GDM1 (cell line): ENCODE measurements at places on chromosomes 1 and 21.
A peak's percentile ranks its signal among the peaks of the same experiment; 100 is the strongest.

- DNase-seq, result no peak
These were observed 80.4 kb upstream of the TARDBP start for GRCh38 chr1:10932088-10932487.

DNA sequence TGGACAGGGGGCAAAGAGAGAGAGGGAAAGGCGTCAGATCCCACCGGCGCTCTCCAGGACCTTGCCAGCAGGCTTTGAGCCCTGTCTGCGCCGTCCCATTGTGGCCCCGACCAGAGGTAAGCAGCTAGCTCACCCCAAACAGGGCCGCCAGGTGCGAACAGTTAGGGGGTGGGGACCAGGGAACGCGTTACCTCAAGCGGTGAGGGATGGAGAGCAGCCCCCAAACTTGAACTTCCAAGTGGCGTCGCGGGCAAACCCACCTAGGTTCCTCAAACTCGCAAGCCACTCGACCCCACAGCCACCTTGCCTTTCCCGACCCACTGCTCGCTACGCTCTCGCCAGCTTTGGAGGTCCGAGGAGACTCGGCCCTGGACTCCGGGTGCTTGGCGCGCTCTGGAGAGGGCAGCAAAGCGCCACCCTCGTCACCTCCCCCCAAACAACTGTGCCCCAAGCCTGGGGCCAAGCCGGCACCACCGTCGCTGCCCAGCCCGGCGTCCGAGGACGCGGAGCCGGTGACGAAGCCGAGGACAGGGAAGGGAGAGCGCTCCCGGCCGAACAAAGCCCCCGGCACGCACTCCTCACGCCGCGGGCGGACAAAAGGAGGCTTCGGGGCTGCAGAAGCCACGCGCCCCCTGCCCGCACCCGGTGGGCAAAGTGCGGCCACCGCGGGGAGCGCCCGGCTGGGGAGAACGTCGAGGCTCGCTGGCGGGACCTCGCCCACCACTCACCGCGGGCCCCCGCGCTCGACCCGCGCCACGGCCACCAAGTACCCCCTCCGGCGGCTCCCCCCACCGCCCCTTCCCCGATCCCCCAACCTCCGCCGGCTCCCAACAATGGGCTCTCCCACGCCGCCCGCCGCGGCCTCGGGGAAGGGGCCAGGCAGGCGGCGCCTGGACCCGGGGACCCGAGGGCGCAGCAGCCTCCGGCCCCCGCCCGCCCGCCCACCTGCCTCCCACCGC, 976 bp downstream of the SSBP3 start:
- no peak for DNase-seq

- DNase-seq, result no peak
These were observed 116.2 kb downstream of the KCNJ6 start for GRCh38 chr21:37800057-37800455.

- no peak for DNase-seq
These were observed 1.3 kb downstream of the TRIM67 start for GRCh38 chr1:231162970-231163829.

DNA sequence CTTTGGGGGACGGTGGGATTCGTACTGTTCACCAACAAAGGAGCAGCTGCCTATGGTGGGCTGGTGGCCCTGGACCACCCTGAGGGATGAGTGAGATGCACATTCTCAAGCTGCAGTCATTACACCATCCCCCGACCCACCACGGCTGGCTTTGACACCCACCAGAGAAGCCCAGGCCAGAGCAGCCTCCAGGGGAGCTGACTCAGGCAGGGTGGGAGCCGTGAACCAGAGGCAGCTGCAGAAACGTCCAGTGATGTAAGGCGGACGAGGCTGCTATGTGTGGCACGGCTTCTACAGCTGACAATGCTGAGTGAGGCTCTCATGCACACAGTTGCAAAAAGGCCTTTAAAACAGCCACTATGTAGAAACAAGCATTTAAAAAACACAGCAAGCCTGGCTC, 40.1 kb downstream of the CHAF1B start:
- no peak for DNase-seq

- DNase-seq, result peak; percentile 35
These were observed 37.3 kb upstream of the IL10 start for GRCh38 chr1:206809504-206810084.

DNA sequence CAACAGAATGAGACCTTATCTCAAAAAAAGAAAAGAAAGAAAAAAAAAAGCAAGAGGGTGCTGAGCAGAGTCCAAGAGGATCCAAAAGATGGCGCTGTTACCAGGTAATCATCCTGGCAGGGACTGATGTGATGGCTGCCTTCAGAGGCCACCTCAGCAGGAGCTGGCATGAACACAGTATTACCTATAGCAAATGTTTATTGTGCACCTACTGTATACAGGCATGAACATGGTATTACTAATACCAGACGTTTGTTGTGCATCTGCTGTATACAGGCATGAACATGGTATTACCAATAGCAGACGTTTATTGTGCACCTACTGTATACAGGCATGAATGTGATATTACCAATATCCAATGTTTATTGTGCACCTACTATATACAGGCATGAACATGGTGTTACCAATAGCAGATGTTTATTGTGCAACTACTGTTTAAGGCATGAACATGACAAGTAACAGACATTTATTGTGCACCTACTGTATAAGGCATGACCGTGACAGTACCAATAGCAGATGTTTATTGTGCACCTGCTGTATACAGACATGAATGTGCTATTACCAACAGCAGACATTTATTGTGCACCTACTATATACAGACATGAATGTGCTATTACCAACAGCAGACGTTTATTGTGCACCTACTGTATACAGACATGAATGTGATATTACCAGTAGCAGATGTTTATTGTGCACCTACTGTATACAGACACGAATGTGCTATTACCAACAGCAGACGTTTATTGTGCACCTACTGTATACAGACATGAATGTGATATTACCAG, 115.1 kb upstream of the TMEM51 start:
- DNase-seq, result peak; percentile 30

- peak; percentile 3 for DNase-seq
These were observed 155.3 kb downstream of the DISC1 start for GRCh38 chr1:231781892-231782291.

DNA sequence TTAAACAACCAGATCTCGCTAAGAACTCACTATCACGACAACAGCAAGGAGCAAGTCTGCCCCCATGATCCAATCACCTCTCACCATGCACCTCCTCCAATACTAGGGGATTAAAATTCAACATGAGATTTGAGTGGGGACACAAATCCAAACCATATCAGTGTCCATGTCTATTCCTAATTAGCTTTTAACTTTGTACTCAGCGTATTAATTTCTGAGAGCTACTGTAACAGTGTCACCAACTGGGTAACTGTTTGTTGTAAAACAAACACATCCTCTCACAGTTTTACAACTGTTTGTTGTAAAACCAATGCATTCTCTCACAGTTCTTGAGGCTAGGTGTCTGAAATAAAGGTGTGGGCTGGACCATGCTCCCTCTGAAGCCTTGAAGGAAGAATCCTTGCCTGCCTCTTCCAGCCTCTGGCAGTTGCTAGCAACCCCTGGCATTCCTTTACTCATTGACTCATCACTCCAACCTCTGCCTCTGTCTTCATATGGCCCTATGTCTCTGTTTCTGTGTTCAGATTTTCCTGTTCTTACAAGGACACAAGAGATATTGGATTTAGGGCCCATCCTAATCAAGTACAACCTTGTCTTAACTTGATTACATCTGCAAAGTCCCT, 121.2 kb downstream of the LTN1 start:
- no peak for DNase-seq

- DNase-seq, result no peak
These were observed 55.8 kb downstream of the CCDC30 start for GRCh38 chr1:42518908-42519307.

GRCh38 chr1:3506041-3506440, 51.6 kb downstream of the ARHGEF16 start:
- DNase-seq, result no peak

DNA sequence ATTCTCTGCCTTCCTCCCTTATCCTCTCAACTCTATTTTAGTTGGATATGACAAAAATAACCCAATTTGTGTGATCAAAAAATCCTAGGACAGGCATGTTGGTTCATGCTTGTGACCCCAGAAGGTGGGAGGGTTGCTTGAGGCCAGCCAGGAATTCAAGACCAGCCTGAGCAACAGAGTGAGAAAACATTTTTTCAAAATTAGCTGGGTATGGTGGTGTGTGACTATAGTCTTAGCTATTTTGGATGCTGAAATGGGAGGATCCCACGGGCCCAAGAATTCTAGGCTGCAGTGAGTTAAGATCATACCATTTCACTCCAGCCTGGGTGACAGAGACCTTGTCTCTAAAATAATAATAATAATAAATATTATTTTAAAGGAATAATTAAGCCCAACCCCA, 1383.1 kb upstream of the ADGRL2 start:
- no peak for DNase-seq

DNA sequence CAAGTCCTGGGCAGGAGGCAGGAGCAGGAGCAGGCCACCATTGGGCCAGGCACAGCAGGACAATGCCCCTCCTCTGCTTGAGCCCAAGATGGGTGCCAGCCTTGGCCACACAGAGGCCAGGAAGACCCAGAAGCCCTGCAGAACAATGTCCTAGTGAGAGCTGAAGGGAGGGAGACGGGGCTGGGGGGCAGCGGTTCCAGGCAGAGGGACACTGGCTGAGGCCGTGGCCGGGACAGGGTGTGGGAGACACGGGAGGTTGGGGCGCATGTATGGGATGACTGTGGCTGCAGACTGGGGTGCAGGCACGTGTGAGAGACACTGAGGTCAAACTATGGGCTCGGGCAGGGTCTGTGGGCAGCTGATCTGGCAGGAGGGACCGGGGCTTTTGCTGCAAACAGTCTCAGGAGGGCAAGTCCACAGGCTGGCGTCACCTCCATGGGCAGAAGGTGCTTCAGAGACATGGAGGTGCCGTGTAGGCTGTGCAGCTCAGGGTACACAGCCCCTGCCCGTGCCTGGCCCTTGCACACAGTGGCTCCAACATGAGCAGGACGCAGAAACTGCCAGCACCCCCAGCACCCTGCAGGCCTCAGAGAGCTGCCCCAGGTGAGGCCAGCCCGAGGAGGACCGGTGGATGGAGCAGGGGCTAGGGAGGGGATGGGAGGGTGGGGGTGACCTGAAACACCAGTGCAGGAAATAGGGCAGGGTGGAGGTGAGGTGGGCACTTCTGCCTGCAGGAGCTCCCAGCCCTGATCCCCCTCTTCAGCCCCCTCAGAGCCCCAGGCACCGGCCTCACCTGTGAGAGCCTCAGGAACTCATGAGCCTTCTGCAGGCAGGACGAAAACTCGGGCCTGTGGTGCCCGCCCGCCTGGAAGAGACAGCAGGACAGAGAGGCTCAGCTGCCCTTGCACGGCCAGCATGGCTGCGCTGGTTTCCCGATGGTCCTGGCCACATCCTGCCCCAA, 19.5 kb downstream of the LSS start:
- no peak for DNase-seq

GRCh38 chr1:194081444-194081843, 895.0 kb upstream of the B3GALT2 start:
- DNase-seq, result no peak

- no peak for DNase-seq
These were observed 187.8 kb downstream of the ZSCAN20 start for GRCh38 chr1:33660244-33660643.

DNA sequence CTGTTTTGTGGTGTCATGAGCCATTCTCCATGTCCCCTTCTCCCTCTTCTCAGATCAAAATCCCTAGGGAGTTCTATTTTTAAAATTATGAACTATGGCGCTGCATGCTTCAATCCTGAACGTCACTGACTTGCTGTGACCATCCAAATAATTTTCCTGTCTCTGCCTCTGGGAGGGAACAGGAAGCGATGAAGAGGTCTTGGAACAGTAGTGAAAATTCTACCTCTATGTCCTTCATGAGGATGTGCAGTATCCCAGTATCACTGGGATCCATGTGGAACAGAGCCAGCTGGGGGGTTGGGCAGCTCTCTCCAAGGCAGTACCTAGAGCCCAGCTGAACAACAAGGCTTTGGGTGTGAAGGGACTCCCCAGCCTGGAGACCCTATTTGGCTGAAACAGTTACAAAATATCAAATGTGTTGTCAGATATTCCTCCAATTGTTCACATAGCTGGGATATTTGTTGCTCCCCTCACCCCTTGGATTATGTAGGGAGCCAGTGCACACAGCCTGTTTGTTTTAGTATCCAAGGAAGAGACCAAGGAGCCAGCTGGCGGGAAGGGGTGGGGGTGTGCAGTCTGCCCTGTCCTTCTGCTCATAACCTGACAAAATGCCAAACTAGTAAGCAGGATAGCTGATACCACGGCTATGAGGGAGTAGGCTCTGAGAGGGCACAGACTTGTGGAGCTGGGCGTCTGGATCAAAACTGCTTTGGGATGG, 7.6 kb downstream of the DCLRE1B start:
- DNase-seq, result no peak

GRCh38 chr1:242890192-242890741, 364.8 kb downstream of the CEP170 start:
- DNase-seq, result no peak

DNA sequence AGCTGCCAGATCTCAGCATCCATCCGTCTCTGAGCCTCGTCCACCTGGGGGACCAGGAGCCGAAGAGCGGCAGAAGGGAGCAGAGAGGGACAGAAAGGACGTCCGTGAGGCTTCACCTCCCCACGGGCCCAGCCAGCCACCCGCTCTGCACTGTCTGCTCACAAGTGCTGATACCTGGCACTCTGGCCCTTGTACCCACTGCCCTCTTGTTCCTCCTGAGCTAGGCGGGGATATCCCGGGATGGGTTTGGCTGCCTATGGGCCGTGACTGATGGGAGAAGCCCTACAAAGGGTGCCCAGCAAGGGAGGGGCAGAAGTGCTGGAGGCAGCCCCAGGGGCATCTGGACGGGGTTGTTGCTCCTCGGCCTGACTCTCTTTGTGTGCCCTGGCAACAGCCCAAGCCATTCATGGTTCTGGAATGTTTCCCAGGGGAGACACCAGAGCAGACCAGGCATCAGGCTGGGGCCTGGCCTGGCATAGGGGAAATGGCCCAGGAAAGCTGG, 57.6 kb downstream of the LDLRAD2 start:
- no peak for DNase-seq

DNA sequence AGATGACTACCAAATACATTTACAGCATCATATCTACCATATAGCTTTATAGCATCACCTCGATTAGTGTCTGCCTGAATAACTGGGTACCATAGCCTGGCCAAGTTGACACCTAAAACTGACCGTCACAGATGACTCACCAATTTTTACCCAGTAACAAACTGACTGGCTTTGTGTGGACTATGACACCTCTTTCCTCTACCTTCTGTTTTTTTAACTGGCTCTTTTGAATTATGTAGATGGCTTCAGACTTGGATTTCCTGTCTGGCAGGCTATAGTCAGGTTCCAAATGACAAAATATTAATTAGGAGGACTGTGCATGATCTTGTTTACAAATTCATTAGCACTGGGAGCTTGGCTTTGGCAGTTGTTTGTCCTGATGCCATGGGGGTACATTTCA, 360.3 kb downstream of the TGFB2 start:
- DNase-seq, result no peak

- no peak for DNase-seq
These were observed 182.9 kb downstream of the NTNG1 start for GRCh38 chr1:107323784-107324183.

GRCh38 chr1:32768110-32768850, 48.9 kb downstream of the YARS1 start:
- no peak for DNase-seq

DNA sequence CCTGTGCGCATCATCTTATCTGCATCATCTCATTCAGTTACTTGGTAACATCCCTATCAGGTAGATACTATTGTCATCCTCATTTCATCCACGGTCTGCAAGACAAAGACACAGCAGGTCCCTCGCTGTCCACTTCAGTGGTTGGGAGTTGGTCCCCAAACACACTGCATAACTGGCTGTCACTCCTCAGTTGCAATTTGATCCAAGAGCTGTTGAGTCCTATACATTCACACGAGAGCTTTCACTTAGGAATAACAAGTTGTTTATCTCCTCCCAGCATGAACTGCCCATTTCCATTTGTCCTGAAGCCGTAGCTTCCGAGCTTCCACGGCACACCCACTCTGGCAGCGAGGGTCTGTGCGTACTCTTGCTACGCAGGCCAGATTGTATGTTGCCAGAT, 472.0 kb downstream of the CAMTA1 start:
- no peak for DNase-seq
